ENCODE measurements at places on chromosomes 7 and 10.
A peak's percentile ranks its signal among the peaks of the same experiment; 100 is the strongest.

- DNase-seq = peak; percentile 2
Observed at GRCh38 chr7:138515001-138515528, 55.0 kb downstream of the TRIM24 start.

DNA sequence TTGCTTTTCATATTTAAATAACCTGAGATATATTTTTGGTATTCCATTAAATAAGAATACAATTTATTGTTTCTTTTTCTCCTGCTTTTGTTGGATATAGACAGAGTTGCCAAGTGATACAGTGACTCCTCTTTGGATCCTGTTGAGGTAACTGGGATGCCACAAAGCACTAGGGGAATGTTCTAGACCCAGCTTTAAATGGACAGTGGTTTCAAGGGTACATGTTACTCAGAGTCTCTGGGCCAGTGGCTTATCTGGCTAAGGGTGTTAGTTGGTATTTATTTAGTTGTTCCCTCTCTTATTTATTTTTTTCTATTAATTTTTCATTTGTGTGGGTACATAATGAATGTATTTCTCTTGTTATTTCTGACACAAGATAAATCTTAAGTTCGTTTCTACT, 9.1 kb downstream of the GBF1 start:
- no peak for DNase-seq

DNA sequence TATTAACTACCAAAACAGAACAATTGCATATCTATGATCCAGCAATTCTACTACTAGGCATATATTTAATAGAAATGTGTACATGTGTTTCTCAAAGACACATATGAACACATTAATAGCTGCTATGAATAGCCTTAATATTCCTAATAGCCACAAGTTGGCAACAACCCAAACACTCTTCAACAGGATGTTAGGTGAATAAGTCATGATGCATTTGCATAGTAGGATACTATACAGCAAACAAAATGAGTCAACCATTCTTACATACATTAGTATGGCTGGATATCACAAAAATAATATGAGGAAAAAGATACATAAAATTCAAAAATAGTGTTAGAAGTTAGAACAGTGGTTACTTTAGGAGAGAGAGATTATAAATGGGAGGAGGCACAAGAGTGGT, 26.8 kb upstream of the ZNF746 start:
- no peak for DNase-seq

GRCh38 chr7:79820387-79820786, 314.2 kb upstream of the GNAI1 start:
- DNase-seq = no peak
